ENCODE measurements at places on chromosomes 7 and 10.

GRCh38 chr10:26544932-26545331 is 106.8 kb downstream of the APBB1IP start:
- DNase-seq, result no peak

DNA sequence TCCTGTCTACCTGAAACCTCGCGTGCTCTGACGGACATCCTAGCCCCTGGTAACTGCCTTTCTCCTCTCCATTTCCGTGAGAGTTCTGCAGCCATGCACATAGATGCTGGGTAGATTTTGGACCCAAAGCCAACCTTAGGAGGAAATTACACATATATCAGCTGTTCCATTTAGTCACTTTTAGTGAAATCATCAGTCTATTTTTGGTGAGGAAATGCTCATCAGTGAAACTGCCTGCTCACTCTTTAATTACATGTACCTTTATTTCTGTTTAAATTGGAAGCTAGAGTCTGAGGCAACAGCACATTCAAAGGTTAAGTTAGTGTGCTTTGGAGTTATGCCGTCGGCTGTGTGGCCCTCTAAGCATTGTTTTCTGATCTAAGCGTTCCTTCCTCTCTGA is 231.3 kb downstream of the WDR37 start:
- no peak for DNase-seq

DNA sequence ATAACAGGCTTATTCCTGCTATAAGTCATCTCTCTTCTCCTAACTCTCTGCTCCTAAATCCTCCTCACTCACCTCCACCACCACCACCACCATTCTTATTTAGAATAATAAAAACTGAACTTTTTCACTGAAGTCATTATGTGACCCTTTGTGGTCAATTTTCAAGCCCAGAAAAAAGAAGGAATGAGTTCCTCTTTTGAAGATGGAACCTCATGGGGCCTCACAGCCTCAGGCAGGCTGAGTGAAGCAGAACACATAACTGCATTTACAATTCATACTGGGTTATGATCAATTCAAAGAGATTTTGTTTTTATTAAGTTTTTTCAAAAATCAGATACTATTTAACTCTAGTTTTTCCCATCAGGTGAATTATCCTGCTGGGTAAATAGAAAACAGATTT is 29.8 kb downstream of the PNLIPRP3 start:
- DNase-seq, result no peak

DNA sequence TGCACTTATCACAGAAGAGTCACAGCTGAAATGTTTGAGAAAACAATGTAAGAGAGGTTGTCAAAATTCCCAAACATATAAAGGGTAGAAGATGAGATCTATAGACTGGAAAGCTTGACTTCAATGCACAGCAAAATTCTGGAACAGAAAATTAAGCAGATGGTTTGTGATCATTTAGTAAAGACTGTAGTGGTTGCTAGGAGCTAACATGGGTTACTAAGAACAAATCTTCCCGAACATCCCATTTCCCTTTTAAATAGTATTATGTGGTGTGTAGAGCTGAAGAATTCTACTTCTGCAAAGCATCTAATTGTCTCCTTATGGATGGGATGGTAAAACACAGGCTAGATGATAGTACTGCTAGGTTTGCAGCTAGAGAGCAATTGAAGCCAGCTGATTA is 312.3 kb downstream of the CAMK1D start:
- no peak for DNase-seq

GRCh38 chr7:50791938-50792341 is 9.2 kb upstream of the GRB10 start:
- DNase-seq, result peak; percentile 9

DNA sequence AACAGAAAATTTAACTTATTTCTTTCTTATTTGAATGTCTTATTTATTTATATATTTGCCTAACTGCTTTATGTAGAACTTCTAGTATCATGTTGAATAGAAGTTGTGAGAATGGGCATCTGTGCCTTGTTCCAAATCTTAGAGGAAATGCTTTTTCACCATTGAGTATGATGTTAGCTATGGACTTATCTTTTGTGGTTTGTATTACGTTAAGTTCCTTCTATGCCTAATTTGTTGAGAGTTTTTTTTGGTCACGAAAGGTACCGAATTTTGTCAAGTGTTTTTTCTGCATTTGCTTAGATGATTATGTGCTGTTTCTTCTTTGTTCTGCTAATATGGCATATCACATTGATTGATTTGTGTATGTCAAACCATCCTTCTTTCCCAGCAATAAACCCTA is 161.0 kb upstream of the TRIM24 start:
- DNase-seq, result no peak

- no peak for DNase-seq
Measured at GRCh38 chr10:17122726-17123661, 6.6 kb downstream of the CUBN start.
